ENCODE measurements at places on chromosomes 3 and 15. TPM values are rescaled to one million over a fixed set of nuclear protein-coding genes. Genes with fewer than 3 reads are reported as not detected.

IGDCC3 gene
- not detected for total RNA-seq

ZPLD1 gene
- 0.42 TPM for total RNA-seq

TGM4 gene
- not detected for total RNA-seq

RLBP1 gene
- total RNA-seq, result not detected

CD86 gene
- not detected for total RNA-seq

C3orf62 gene
- total RNA-seq, result 1.5 TPM

WDR72 gene
- total RNA-seq, result not detected

LRTM1 gene
- not detected for total RNA-seq

SERPINI2 gene
- not detected for total RNA-seq

KCNAB1 gene
- 3.5 TPM for total RNA-seq

POPDC2 gene
- 0.59 TPM for total RNA-seq

GP9 gene
- total RNA-seq, result not detected

DNASE1L3 gene
- not detected for total RNA-seq

STARD5 gene
- total RNA-seq, result 14.3 TPM

TWF2 gene
- total RNA-seq, result 107 TPM

ZCWPW2 gene
- total RNA-seq, result 0.74 TPM

All from smooth muscle cell of the umbilical artery (primary cell).